ENCODE measurements at places on chromosomes 5 and 9.

DNA sequence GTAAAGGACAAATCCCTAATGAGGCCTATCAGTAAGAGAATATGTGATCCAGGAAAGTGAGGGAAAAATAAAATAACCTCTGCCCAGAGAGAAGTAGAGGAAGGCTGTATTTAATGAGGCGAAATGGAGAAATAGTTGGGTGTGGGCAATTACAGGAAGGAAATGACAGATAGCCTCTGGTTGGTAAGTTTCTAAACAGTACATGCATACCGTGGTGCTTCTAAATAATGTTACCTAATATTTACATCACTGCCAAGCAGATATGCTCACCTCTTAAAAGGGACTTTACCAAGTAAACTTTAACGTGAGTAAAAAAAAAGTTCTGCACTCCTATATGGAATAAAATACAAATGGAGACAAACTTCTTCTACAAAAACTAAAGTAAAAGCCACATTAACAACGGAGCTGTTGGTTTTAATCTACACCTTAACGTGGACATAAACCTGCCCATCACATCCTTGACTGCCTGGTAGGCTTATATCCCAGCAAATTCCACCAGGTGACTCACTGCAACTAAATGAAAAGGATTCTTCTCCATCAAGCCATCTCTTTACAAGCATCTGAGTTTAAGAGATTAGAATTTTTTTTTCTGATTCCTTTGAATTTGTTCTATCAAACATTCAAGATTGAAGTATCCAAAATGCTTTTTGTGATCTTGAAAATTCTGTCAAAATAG, 12.4 kb downstream of the NFIL3 start:
- DNase-seq: no peak

DNA sequence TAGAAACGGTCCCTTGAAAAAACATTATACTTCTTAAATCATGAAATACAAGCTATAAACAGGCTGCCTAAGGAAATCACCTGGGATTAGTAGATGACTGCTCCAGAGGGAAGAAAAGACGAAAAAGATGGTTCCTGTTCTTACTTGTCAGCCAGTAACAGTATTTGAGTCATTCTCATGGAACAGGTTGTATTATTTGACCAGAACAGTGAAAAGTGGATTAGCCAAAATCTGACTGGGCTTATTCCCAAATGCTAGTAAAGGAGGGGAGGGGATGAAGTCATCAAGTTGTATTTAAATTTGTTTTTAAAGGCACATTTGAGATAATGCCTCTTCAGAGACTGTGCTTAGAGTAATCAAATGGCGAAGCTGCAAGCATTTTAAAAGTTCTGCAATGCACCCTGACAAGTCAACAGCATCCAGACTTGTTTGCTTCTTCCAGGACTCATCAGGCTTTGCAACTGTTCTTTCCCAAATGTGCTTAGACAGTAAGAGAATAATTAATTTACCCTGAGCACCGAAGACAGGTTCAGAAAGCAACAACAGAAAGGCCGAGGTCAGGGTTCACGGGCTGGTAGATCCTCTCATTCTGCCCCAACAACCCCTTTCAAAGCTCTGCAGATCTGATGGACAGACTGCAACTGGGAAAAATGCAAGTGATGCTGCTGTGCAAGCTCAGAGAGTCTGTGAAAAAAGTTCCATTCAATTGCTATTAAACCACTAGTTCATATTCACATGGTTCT, 800.6 kb downstream of the KCTD16 start:
- DNase-seq: no peak

DNA sequence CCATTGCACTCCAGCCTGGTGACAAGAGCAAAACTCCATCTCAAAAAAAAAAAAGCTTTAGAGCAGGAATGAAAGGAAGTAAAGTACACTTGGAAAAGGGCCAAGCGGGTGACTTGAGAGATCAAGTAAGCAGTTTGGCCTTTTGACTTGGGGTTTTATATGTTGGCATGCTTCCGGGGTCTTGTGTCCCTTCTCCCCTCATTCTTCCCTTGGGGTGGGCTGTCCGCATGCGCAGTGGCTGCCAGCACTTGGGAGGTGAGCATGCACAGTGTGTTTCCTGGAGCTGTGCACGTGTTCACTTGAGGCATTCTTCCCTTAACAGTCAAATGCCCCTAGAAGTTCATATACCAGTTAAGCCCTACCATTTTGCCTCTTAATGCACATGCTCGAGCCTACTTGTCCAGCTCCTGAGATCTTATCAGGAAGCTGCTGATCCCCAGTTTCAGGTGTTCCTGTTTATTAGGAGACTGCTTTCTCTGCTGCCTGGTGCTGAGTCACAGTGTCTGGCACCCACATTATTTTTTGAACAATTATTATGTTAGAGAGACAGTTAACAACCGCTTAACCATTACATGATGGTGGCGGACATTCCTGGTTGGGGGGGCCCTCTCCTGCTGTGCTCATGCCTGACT, 32.6 kb upstream of the PRRC2B start:
- peak; percentile 36 for DNase-seq

- DNase-seq: no peak
Measured at GRCh38 chr9:107345327-107345726, 62.2 kb downstream of the RAD23B start.

Measured in posterior vena cava (tissue), 2 donors.